ENCODE measurements at places on chromosomes 7 and 10. TPM values are rescaled to one million over a fixed set of nuclear protein-coding genes. Genes with fewer than 3 reads are reported as not detected.

The AOC1 gene
- 0.79 TPM for total RNA-seq

The RPEL1 gene
- not detected for total RNA-seq

The CYP3A4 gene
- not detected for total RNA-seq

The HABP2 gene
- not detected for total RNA-seq

The SHH gene
- not detected for total RNA-seq

The PAX2 gene
- not detected for total RNA-seq

The CDK1 gene
- 8.6 TPM for total RNA-seq

The SCD gene
- 3.8 TPM for total RNA-seq

The EPC1 gene
- 19.7 TPM for total RNA-seq

The CSTF2T gene
- total RNA-seq: 25.5 TPM

The ENO4 gene
- total RNA-seq: not detected

The FAM237B gene
- total RNA-seq: not detected

The C10orf71 gene
- 200 TPM for total RNA-seq

The SLC29A4 gene
- total RNA-seq: 1.9 TPM

The RTKN2 gene
- 0.05 TPM for total RNA-seq

The OGDHL gene
- total RNA-seq: 1.00 TPM

The LEP gene
- 1.7 TPM for total RNA-seq

The MBL2 gene
- total RNA-seq: not detected

The LZTS2 gene
- total RNA-seq: 28.6 TPM

The ERV3-1 gene
- total RNA-seq: 6.7 TPM

The DDC gene
- total RNA-seq: not detected

The DNAJC9 gene
- total RNA-seq: 7.5 TPM

The CACNA2D1 gene
- total RNA-seq: 131 TPM

The AQP1 gene
- 274 TPM for total RNA-seq

The GJD4 gene
- total RNA-seq: not detected

The TMEM26 gene
- total RNA-seq: 0.16 TPM

The TUBB8 gene
- not detected for total RNA-seq

The PTN gene
- total RNA-seq: 16.1 TPM

The MCM10 gene
- 0.48 TPM for total RNA-seq

The TEX36 gene
- total RNA-seq: not detected

The TMEM196 gene
- not detected for total RNA-seq

The KLF14 gene
- total RNA-seq: 0.07 TPM

The PNLIPRP3 gene
- total RNA-seq: not detected

The CRYGN gene
- total RNA-seq: not detected

The AHR gene
- 52.8 TPM for total RNA-seq

The MYO1G gene
- 2.5 TPM for total RNA-seq

The KCNIP2 gene
- total RNA-seq: 15.5 TPM

The IL15RA gene
- 3.5 TPM for total RNA-seq

The PLXDC2 gene
- total RNA-seq: 13.7 TPM

The DGKB gene
- total RNA-seq: 0.77 TPM

The SPDYE1 gene
- total RNA-seq: not detected

The MYH16 gene
- not detected for total RNA-seq

The SEC31B gene
- total RNA-seq: 7.7 TPM

The PLPP4 gene
- not detected for total RNA-seq

The GBX1 gene
- not detected for total RNA-seq

The LDB3 gene
- total RNA-seq: 1,574 TPM

The LRIT1 gene
- 0.10 TPM for total RNA-seq

The NPC1L1 gene
- 0.07 TPM for total RNA-seq

The POMZP3 gene
- total RNA-seq: 3.5 TPM

The EPHB4 gene
- total RNA-seq: 30.1 TPM

The EFCAB10 gene
- not detected for total RNA-seq

The ETV1 gene
- total RNA-seq: 56.6 TPM

Data from heart right ventricle (tissue), 16 donors.